ENCODE measurements at places on chromosomes 2 and 18.

DNA sequence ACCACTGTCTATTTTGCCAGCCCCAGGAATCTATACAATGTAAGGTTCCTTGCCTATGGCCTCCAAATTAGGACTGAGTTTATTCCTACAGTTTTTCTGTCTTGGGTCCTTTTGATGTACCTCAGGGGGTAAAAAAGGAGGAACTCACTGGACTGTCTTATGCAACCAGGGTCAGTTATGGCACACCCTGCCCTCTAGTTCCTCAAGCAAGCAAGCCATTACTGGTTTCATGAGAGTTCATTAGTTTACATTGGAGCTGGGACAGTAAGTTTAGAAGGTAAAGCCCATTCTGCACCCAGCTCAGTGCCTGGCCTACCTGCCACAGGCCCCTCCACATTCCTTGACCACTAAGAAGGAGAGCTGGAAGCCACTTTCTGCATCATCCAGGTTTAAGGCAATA is 68.7 kb upstream of the WIPF1 start:
- DNase-seq = no peak

DNA sequence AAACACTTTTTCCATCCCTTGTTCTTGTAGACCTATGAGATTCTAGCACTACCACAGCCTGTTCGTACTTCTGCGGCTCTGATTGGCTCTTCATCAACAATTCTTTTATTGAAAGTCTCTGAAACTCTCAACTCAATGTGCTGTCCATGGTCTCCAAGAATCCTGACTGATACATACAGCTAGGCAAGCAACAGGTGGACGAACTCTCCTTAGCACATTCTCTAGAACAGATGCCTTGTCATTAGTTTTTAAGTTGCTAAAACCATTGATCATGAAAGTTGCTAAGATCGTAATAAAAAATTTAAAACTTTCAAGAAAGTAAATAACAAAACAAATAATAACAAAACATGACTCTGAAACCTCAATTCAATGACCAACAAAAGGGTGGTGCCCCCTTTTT is 210.5 kb downstream of the EPHA4 start:
- no peak for DNase-seq

DNA sequence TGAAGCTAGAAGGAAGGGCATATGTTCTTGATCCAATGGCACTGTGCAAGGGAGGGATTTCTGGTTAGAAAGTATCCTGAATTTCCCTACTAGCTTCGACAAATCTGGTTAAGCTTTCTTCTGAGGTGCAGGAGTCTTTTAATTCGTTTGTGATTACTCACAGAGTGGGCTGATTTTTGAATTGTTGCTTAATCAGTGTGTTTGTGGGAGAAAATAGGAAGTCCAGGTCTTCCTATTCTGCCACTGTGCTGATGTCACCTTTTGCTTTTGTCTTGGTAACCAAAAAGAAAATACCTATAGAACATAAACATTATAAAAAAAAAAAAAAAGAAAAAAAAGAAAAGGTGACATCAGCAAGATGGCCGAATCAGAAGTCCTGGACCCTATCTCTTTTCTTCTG is 1008.6 kb downstream of the TSN start:
- no peak for DNase-seq

DNA sequence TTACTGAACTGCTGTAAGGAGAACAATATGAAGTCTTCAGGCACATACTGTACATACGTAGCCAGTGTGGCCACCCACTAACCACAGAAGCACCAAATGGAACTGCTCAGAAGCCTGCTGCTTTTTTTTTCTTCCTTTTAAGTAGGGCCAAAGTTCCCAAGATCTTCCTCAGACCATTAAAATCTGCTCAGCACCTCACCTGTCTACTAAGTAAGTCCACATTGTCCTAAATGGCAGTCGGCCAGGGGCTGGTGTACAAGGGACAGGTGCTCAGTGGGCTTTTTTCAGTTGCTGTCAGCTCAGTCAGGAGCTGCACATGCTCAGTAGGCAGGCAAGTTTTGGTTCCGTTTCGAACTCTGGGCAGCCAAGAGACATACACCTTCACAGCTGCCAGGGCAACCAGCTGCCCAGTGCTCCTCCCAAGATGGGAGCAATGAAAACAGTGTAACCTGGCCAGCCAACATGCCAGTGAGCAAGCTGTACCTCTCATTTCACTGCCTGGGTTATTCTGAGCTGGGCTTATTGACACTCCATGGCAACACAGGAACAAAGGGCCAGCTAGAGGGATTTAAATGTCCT is 86.1 kb downstream of the ACVR1 start:
- no peak for DNase-seq

DNA sequence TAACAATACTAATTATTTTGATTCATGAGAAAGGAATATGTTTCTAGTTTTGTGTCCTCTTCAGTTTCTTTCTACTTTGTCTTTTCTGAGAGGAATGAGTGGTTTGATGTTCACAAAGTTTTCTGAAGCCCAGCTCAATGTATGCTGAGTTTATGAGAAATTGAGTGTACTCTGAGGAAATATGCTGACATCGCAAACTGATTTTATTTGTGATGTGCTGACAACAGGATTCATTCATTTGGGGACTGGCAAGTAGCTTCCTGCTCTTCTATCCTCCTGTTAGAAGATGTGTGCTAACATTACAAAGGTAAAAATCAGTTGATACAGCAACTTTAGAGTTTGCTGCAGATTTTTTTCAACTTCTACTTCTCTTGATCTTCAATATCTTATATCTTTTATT is 403.2 kb upstream of the CDH19 start:
- DNase-seq = no peak

Measured in stimulated activated CD8-positive, alpha-beta memory T cell treated with anti-CD3 and anti-CD28 coated beads, Interleukin-4, amount 100 ng/mL, for 1 hour (primary cell).